Cardiac muscle cell (in vitro differentiated cells and primary cell): ENCODE measurements at places on chromosomes 16 and 17.

GRCh38 chr16:70713342-70713741, 27.5 kb upstream of the MTSS2 start:
- H3K27ac ChIP-seq, result peak overlapping the region; percentile 87
- no peak for DNase-seq
- no peaks in the 10 kb centered on the region for H3K36me3 ChIP-seq
- no peaks in the 10 kb centered on the region for H3K27me3 ChIP-seq
- peaks cover 62% of the 10 kb centered on the region for H3K4me1 ChIP-seq

DNA sequence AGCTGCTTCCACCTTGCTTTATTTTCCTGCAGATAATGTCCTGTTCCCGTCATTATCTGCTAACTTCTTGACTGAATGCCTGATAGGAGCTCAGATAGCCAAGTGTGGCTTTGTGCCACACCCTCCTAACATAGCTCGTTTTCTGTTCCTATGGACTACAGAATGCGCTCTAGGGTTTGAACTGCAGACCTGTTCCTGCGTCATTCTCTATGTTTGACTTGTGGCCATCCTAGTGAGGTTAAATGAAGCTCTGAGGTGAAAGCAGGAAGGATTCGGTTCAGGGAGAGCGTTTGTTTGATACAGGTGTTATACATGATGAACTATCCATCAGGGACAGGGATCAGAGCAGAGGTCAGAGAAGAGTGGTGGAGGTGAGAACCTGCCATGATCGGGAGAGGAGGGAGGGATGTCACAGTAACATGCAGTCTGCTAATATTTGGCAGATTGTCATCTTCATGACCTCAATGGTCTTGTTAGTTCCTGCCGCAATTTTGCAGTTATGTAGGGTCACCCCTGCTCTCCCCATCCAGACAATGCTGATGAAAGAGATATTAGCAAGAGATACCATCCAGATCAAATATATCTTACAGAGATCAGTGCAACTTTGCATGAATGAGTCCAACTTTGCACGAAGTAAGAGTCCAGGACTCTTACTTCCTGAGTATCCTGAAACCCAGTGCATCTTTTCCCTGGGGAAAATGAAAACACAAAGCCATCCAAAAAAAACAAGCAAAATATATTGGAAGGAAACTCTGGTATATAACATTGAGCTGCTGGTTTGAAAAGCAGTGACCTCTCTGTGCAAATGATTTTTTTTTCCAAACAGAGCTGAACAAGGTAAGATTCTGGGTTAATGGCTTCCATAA, 32.8 kb downstream of the MPHOSPH6 start:
- H3K27me3 ChIP-seq, result no peaks in the 10 kb centered on the region
- H3K27ac ChIP-seq, result no peak overlapping the region
- H3K4me1 ChIP-seq, result no peaks in the 10 kb centered on the region
- H3K4me3 ChIP-seq, result no peak overlapping the region

GRCh38 chr17:50681263-50682200, 26.2 kb downstream of the ANKRD40 start:
- H3K4me3 ChIP-seq, result no peak overlapping the region
- H3K27me3 ChIP-seq, result no peaks in the 10 kb centered on the region
- no peak overlapping the region for H3K27ac ChIP-seq
- no peaks in the 10 kb centered on the region for H3K36me3 ChIP-seq
- DNase-seq, result peak; percentile 52

DNA sequence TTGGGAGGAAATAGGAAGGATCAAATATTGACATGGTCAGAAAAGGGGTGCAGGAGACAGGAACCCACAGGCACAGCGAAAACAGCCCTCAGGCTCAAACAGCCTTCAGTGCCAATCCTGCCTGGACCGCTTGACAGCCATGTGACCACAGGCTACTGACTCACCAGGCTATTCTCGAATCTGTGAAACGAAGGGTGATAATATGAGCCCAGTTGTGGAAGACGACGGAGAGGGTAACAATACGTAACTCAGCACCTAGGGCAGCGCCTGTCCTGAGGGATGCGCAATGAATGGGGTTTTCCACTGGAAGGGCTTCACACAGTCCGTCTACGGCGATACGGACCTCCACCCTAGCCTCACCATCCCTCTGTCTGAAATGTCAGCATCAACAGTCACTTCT, 117.3 kb upstream of the RCVRN start:
- H3K27ac ChIP-seq, result no peak overlapping the region
- H3K4me3 ChIP-seq, result no peak overlapping the region
- DNase-seq, result no peak
- no peaks in the 10 kb centered on the region for H3K27me3 ChIP-seq
- H3K4me1 ChIP-seq, result peaks cover 8% of the 10 kb centered on the region

GRCh38 chr17:80904036-80904753, 87.4 kb upstream of the CHMP6 start:
- no peaks in the 10 kb centered on the region for H3K27me3 ChIP-seq
- H3K36me3 ChIP-seq, result no peaks in the 10 kb centered on the region
- no peaks in the 10 kb centered on the region for H3K4me1 ChIP-seq
- no peak for DNase-seq
- no peak overlapping the region for H3K27ac ChIP-seq

- no peaks in the 10 kb centered on the region for H3K4me1 ChIP-seq
- no peak overlapping the region for H3K27ac ChIP-seq
- H3K27me3 ChIP-seq, result no peaks in the 10 kb centered on the region
- peak; percentile 77 for DNase-seq
Measured at GRCh38 chr17:79045842-79046196, 21.9 kb downstream of the C1QTNF1 start.

GRCh38 chr17:40307740-40308239, 1.2 kb upstream of the RARA start:
- H3K27ac ChIP-seq, result no peak overlapping the region
- peaks cover 58% of the 10 kb centered on the region for H3K4me1 ChIP-seq
- H3K4me3 ChIP-seq, result no peak overlapping the region
- no peaks in the 10 kb centered on the region for H3K27me3 ChIP-seq

GRCh38 chr16:49724774-49725173, 131.1 kb downstream of the ZNF423 start:
- no peaks in the 10 kb centered on the region for H3K36me3 ChIP-seq
- no peak overlapping the region for H3K4me3 ChIP-seq
- H3K27me3 ChIP-seq, result no peaks in the 10 kb centered on the region
- no peak overlapping the region for H3K27ac ChIP-seq
- H3K4me1 ChIP-seq, result no peaks in the 10 kb centered on the region

GRCh38 chr16:35174016-35174415, 1714.6 kb downstream of the TP53TG3F start:
- no peaks in the 10 kb centered on the region for H3K36me3 ChIP-seq
- DNase-seq, result no peak
- H3K27me3 ChIP-seq, result no peaks in the 10 kb centered on the region
- H3K27ac ChIP-seq, result no peak overlapping the region
- H3K4me3 ChIP-seq, result no peak overlapping the region

DNA sequence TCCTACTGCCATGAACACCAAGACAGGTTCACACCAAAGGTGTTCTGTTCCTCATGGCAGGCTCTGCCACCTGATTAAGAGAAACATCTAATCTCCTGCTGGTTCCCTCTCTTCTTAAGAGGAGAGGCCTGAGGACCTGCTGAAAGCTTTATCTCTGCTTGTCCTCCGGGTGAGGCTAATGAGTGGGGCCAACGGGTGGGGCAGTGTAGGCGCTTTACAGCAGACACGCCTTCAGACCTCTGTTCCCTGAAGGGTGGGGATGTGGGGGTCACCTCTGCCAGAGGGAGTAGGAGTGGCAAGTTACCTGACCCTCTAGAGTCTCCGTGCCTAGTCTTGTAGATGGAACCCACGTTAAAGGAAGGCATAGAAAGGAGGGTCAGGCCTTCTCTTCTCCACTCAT, 4.2 kb upstream of the MRM1 start:
- no peaks in the 10 kb centered on the region for H3K36me3 ChIP-seq
- peak; percentile 24 for DNase-seq
- H3K4me1 ChIP-seq, result peaks cover 15% of the 10 kb centered on the region
- no peak overlapping the region for H3K27ac ChIP-seq

DNA sequence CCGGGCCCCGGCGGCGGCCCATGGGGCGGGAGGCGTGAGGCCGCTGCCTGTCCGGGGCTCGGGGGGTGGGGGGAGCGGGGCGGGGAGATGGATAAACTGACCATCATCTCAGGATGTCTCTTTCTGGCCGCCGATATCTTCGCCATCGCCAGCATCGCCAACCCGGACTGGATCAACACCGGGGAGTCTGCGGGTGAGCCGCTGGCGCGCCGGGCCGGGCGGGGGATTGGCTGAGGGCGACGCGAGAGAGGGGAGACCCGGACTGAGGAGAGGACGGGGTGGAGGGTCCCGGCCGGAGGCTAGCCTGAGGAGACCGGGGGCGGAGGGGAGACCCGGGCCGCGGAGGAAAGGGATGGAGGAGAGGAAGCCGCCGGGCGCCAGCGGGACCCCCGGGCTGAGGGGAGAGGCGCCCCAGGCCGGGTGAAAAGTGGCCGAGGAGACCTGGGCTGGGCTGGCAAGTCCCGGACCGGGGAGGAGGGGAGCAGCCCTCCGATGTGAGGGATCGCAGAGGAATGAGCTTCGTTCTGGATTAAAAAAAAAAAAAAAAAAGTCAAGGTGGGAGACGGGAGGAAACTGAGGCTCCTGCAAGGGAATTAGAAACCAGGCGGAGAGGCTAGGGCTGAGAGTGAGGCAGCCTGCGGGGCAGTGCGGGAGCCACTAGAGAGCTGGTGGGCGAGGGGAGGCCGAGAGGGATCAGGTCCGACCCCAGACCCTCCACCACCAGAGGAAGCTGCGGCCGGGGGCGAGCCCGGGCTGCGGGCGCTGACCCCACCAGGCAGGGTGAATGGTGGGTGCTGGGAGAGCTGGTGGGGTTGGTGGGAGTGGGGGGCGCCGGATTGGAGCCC, 526 bp downstream of the MOSMO start:
- peak; percentile 35 for DNase-seq
- no peaks in the 10 kb centered on the region for H3K36me3 ChIP-seq
- H3K27ac ChIP-seq, result no peak overlapping the region
- H3K4me1 ChIP-seq, result peaks cover 8% of the 10 kb centered on the region
- H3K27me3 ChIP-seq, result no peaks in the 10 kb centered on the region

GRCh38 chr17:11981862-11982261, 15.4 kb downstream of the ZNF18 start:
- H3K27me3 ChIP-seq, result no peaks in the 10 kb centered on the region
- no peak for DNase-seq
- H3K27ac ChIP-seq, result no peak overlapping the region
- peaks cover 10% of the 10 kb centered on the region for H3K36me3 ChIP-seq
